Spleen (tissue), 13 donors: ENCODE measurements at places on chromosomes 3 and 15. TPM values are rescaled to one million over a fixed set of nuclear protein-coding genes. Genes with fewer than 3 reads are reported as not detected.

C2CD4B gene
- total RNA-seq, result 0.30 TPM

DPP8 gene
- total RNA-seq, result 62.9 TPM

PATL2 gene
- total RNA-seq, result 17.0 TPM

PFN2 gene
- 11.8 TPM for total RNA-seq

RBSN gene
- total RNA-seq, result 32.6 TPM

OR5K2 gene
- not detected for total RNA-seq

C3orf85 gene
- not detected for total RNA-seq

PP2D1 gene
- total RNA-seq, result not detected

BMF gene
- 31.5 TPM for total RNA-seq

- no peak for DNase-seq
These were observed 77.0 kb upstream of the PRR23C start for GRCh38 chr3:139121513-139122220.

- DNase-seq, result no peak
These were observed 21.7 kb upstream of the PLXND1 start for GRCh38 chr3:129628169-129628522.

- DNase-seq, result no peak
These were observed 54.3 kb downstream of the HMG20A start for GRCh38 chr15:77475001-77475400.

GRCh38 chr3:126539558-126540250 lies 15.7 kb downstream of the CHST13 start:
- peak; percentile 69 for DNase-seq

DNA sequence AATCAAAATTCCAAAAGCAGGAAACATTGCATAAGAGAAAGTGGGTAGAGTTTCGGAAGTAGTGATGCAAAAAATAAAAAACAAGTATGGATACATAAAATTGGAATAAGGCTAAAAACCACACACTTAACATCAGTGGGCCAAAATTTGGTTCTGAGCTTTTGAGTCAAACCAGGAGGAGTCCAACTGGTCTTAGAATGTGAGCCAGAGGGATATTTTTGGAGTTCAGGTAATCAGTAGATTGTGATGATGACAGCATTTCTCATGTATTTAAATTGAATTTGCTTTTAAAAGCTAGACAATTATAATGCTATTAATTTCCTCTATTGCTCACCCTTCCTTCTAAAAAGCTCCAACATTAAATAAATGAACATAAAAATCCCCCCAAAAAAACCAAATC lies 38.2 kb upstream of the CHST2 start:
- DNase-seq, result no peak

DNA sequence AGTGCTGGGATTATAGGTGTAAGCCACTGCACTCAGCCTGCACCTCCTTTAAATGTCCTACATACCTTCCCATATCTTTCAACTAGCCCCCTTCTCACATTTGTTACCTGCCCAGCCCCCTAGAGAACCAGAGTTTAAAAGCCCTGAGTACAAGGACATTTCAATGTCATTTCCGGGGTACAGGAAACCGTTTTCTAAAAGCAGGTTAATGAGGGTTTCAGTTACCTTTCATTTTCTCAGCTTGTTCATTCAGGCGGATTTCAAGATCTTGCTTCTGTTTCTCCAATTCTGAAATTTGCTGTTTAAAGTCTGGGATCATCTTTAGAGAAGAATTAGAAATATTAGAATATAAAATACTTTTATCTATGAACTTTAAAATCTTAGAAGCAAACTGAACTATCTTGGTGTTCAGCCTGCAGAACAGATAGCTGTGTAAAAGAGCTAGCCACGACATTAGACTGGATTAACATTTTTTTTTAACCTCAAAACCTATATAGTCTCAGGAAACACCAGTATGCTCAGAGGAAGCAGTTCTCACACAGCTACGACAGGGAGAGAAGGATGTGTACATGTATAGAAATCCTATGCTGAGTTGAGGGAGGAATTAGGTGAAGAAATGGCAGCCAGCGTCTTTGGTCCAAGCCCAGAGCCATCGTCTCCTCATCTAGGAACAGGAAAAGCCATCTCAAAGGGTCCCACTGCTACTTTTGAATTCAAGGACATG lies 29.9 kb upstream of the GNB5 start:
- no peak for DNase-seq

DNA sequence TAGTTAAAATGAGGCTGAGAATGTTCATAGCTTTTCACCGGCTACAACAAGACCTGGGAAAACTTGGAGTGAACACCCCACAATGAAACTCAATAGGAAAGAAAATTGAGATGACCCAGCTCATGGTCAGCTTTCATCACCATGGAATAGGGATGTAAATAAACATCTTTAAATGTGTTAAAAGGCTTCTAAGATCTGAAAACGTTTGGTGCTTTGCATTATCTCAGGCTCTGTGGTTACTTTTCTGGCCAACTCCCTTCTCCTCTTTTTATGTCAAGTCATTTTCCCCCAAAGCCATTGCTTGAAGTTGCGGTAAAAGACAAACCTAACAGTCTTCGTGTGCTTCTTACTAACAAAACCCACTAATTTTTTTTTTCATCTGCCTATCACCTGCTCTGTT lies 195.8 kb downstream of the MECOM start:
- no peak for DNase-seq

DNA sequence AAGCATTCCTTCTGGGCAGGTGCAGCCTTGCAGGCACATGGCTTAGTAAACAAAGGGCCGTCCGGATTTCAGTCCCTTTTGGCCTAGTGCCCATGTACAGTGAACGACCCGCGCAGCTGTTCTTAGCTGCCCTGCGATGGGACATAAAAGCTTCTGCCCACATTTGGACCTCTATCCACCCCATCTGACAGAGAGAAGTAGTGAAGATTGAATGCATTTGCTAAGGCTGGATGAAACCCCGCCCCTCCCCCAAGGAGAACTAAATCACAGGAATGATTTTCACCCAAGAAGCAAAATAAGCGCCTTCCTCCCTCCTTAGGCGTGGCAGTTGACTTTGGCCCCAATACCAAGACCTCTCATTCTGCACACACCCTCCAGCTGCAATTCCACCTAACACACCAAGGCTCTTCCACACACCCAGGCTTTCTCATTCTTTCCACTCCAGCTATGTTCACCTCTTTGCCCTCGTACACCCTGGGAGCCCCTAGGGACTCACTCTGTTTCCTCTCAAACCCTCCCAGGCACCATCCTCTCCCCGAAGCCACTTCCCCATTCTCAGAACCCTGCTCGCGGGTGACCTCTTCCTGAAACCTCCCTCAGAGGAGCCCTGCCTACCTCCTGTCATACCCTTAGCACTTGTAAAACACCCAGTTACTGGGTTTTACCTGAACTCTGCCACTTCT lies 14.1 kb upstream of the HRH1 start:
- DNase-seq, result peak; percentile 89

GRCh38 chr3:56573501-56573900 lies 16.5 kb downstream of the CCDC66 start:
- DNase-seq, result no peak

GRCh38 chr15:42385206-42385979 lies 26.1 kb downstream of the CAPN3 start:
- no peak for DNase-seq

GRCh38 chr3:149575961-149576564 lies 81.8 kb downstream of the WWTR1 start:
- no peak for DNase-seq

DNA sequence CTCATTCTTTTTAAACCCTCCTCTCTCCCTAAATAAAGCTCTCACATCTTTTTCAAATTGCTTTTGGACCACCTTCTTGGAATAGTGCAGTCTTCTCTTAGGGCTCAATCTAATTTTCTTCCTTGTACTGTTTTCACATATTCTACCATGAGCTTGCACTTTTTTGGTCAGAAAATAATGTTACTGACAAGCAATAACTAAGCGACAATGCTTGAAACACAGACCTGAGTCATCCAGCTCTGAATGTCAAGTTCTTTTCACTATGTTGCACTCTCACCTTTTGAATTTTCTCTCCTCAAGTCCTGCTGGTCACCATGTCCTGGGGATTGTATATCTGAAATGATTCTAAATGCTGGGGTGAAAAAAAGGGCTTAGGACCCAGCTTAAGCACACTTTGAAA lies 8.9 kb downstream of the TNFAIP8L3 start:
- DNase-seq, result no peak

DNA sequence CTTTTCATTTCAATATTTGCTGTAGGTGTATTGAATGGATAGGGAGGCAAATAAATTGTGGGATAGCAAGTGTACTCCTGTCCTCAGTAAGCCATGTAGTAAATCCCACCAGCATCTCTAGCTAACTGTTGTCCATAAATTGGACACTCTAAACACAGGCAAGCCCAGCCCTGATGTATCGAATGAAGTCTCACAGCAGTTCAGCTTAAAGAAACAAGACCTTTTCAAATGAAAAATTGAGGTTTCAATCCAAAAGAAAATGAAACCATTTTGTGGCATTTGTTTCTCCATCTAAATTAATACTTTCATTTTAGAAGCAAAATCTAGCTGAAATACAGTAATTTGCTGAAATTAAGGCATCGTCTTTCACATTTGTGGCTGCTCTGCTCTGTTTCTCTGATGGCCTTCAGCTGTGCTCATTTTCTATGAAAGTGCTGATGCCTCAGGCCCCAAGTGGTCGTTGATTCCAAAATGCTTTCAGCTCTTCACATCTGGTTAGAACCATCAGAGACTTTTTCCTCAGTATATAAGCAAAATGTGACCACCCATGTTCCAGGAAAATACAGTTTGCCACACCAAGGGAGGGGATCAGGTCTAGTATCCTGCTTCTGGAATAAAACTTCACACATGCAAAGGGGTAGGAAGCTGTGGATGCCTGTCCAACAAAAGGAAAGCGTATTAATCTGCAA lies 245.0 kb downstream of the ZMAT3 start:
- DNase-seq, result no peak

DNA sequence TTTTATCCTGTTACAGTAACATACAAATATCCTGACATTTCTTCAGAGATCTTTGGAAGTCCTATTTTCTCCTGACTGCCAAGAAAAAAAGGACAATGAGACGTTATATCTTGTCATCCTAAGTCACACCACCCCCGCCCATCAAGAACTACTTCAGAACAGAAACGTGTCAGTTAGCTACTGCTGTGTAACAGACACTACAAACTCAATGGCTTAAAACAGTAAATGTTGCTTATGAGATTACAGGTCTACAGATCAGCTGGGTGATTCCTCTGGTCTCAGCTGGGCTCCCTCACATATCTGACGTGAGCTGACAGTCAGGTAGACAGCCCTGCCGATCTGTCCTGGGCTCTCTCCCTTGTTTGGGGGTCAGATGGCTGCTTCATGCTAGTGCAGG lies 20.5 kb upstream of the CCDC174 start:
- no peak for DNase-seq

GRCh38 chr3:153614140-153614539 lies 452.1 kb downstream of the RAP2B start:
- DNase-seq, result no peak

- DNase-seq, result no peak
These were observed 25.6 kb upstream of the KBTBD12 start for GRCh38 chr3:127889461-127889863.

DNA sequence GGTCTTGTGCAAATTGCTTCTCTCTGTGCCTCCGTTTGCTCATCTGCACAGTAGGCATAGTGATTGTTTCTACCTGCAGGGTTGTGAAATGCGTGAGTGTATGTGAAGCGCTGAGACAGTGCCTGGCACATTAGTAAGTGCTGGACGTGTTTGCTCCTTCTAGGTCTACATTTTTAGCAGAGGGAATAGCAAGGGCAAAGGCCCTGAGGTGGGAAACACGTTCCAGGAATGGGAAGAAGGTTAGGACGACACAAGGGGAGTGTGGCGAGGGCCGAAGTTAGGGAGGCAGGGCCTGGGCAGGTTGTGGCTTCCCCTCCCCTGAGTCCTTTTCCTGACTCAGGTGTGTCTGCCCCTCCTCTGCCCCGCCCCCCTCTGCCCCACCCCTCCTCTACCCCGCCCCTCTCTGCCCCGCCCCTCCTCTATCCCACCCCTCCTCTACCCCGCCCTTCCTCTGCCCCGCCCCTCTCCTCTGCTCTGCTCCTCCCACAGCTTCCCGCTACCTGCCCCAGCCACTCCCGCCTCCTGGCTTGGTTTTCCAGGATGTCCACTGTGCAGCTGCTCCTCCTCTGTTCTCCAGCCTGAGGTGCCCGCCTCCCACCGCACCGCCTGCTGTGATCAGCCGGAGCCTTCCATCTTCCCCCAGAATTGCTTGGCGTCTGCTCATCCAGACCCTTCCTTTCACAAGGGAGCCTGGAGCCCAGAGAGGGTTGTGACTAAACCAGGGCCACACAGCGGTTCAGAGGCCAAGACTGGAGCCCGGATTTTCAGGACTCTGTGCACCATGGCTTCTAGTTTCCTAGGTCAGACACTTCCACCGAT lies 31.1 kb upstream of the SMAD6 start:
- DNase-seq, result no peak

- DNase-seq, result no peak
These were observed 240.1 kb upstream of the IGF1R start for GRCh38 chr15:98408231-98408630.

GRCh38 chr3:53040351-53040820 lies 5.5 kb downstream of the SFMBT1 start:
- DNase-seq, result no peak

DNA sequence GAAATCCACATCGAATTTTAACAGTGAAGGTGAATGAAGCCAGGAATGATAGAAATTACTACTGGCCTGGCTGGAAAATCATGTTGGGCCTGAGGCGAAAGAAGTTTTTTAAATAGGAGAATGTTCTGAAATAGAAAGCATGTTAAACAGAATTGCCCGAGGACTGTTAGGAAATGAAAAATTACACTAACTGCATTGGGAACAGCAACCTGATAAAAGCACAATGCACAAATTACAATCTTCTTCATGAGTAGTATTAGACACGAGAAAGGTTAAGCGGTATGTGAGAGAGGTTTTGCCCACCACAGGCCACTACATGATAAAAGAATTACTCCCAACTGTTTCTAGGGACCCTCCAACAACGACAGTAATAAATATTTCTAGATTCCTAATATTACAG lies 18.9 kb downstream of the GBE1 start:
- no peak for DNase-seq

DNA sequence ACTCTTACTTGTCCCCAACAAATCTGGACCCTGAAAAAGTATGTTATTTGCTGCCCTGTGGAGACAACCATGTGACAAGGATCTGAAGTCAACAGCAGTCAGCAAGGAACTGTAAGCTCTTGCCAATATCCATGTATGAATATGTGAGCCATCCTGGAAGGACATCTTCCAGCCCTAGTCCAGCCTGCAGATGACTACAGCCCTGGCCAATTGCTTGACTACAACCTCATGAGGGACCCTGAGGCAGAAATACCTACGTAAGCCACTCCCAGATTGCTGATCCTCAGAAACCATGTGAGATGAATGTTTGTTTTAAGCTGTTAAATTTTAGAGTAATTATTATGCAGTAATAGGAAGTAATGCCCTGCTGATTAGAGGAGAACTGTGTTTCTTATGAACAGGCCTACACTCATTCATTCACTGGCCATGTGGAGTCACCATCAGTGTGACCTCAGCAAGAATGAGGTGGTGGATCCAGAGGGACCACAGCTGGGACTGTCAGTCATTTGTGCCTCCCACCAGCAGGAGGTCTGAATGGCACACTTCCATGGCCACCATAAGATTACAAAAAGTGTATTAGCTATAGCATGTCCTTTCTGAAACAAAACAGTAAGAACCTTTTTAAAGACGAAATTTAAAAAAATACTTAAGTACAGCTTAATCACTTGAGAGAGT lies 92.6 kb downstream of the TFDP2 start:
- no peak for DNase-seq
